HT1080 (cell line): ENCODE measurements at places on chromosomes 7 and 10.

GRCh38 chr7:114860206-114860605, 61.7 kb upstream of the MDFIC start:
- DNase-seq = no peak

DNA sequence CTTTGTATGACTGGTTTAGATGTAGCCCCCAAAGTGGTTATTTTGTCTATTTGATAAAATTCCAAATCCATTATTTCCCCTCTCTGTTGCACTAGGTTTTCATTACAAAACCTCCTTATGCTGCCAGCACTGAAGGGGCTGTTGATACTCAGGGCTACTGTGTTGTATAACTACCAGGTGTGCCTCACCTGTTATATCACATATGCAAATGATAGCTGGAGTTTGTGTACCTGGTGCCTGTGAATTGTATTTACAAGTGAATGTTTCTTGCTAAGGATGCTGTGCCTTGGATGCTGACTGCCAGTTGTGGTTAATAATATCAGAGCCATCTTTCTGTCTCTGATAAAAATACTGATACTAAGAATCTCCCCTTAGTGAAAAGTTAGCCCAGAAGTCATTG, 84.8 kb upstream of the CCDC6 start:
- no peak for DNase-seq

DNA sequence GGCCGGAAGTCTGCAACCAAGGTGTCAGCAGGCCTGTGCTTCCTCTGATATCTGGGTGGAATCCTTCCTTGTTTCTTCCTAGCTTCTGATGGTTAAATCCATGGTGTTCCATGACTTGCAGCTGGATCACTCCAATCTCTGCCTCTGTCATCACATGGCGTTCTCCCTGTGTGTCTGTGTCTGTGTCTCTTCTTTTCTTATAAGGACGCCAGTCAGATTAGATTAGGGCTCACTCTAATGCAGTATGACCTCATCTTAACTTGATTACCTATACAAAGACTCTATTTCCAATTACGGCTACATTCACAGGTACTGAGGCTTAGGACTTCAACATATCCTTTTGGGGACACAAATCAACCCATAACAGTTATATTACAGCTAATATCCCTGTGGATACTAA, 70.3 kb upstream of the FAM3C start:
- DNase-seq = no peak

GRCh38 chr7:77433901-77434300, 17.8 kb upstream of the GSAP start:
- DNase-seq = no peak

DNA sequence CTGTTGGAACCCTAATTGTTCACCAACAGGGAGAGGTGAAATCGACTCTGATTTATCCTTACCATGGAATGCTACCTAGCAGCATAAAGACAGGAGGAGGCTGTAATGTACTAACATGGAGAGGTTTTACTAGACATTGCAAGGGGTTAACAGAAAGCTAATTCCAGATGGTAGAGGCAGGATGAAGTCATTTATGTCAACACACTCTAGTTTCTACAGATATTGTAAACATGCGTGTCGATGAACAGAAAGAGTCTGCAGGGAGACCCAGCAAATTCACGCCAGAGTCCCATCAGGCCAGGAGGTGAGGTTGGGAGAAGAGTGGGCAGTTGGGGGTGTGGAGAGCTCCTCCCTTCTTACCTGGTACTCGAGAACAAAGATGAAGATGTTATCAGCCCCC, 7.0 kb downstream of the NPC1L1 start:
- DNase-seq = no peak

DNA sequence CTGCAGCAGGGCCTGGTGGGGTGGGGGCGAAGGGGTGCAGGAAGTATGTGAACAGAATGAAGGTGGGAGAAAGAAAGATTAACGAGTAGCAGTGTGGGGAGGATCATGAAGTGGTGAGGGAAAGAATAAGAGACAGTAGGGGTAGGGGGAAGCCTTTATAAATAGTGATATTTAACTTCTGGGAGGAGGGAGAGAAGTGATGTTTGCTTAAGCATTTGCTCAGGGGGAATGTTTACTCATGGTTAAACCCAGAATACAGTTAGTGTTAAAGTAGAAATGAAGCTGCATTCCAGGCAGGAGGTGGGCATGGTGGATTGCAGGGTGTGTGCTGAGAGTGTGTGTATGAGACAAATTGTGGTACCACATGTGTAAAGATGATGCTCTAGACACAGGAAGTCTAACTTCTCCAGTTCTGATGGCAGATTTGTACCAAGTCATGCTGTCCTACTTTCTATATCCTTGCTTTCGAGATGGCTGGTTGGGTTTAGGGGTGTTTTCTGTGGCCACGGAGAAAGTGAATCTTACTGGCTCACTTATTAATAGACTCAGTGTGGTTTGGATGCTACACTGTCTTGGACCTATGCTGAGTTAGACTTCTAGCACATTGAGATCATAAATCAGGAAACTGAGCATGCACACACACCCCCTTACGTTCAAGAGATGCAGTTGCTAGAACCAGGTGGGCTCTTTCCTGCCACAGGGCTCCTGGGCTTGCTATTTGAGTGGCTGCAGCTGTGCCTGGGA, 10.6 kb upstream of the DNMBP start:
- DNase-seq = no peak

- DNase-seq = no peak
Measured at GRCh38 chr7:154577141-154577873, 425.6 kb downstream of the PAXIP1 start.

DNA sequence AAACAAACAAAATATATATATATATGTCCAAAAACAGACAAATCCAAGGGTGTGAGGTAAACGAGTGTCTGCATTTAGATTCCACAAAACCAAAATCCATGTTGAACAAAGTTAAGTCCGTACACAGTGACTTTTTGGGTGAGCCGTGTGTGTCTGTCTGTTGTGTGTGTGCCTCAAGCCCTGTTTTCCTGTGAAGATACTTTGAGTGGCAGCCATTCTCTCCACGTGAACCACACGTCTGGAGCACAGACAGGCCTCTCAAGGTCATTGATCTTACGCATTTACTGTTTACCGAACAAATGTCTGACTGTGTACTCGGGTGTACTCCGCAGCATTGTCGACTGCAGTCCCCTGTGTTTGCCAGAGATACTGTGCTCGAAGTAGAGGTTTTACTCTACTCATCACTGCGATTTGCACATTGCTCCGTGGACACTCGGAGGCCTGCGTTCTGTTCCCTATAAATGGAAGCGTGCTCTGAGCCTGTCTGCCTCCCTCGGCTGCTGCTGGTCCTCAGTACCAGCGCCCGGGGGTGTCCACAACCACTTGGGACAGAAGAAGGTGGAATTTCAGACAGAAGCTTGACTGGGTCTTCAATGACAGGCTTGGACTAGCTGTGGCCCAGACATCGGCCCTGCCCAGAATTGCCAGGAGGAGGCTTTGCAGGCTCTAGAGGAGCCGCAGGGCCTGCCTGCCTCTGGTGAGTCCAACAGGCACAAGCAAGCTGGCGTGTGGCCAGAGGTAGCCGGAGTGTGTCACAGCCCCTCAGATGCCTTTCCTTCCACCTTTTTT, 22.1 kb downstream of the CYP17A1 start:
- peak; percentile 43 for DNase-seq
